ENCODE measurements at places on chromosomes 16 and 17. TPM values are rescaled to one million over a fixed set of nuclear protein-coding genes. Genes with fewer than 3 reads are reported as not detected.

RUNDC3A gene
- 1.6 TPM for polyA plus RNA-seq

YBX2 gene
- 5.3 TPM for polyA plus RNA-seq

SMIM36 gene
- not detected for polyA plus RNA-seq

TBC1D3E gene
- polyA plus RNA-seq: not detected

SOX8 gene
- 1.5 TPM for polyA plus RNA-seq

TBC1D3C gene
- polyA plus RNA-seq: not detected

CDRT15 gene
- polyA plus RNA-seq: not detected

SLC6A4 gene
- 1.2 TPM for polyA plus RNA-seq

ARHGAP44 gene
- 6.7 TPM for polyA plus RNA-seq

SHBG gene
- 0.57 TPM for polyA plus RNA-seq

SLC25A10 gene
- 18.6 TPM for polyA plus RNA-seq

KRT20 gene
- 0.14 TPM for polyA plus RNA-seq

TMIGD1 gene
- polyA plus RNA-seq: not detected

ITGB4 gene
- polyA plus RNA-seq: 12.7 TPM

LYRM1 gene
- 54.8 TPM for polyA plus RNA-seq

KRTAP3-2 gene
- not detected for polyA plus RNA-seq

MMP15 gene
- 41.2 TPM for polyA plus RNA-seq

RFFL gene
- polyA plus RNA-seq: 5.7 TPM

CCL1 gene
- not detected for polyA plus RNA-seq

CD300LF gene
- 0.05 TPM for polyA plus RNA-seq

SLC47A1 gene
- polyA plus RNA-seq: 0.77 TPM

TUBB3 gene
- polyA plus RNA-seq: 2.1 TPM

CAMKK1 gene
- polyA plus RNA-seq: 4.5 TPM

ASGR1 gene
- polyA plus RNA-seq: 0.57 TPM

FOXF1 gene
- polyA plus RNA-seq: 0.84 TPM

CD300LG gene
- 20.8 TPM for polyA plus RNA-seq

SREBF1 gene
- 45.7 TPM for polyA plus RNA-seq

OSGIN1 gene
- polyA plus RNA-seq: 3.6 TPM

ALOX15 gene
- 0.05 TPM for polyA plus RNA-seq

CA7 gene
- polyA plus RNA-seq: not detected

AKAP1 gene
- 94.4 TPM for polyA plus RNA-seq

SLC22A31 gene
- 0.05 TPM for polyA plus RNA-seq

CBFA2T3 gene
- 7.3 TPM for polyA plus RNA-seq

ESRP2 gene
- polyA plus RNA-seq: 0.16 TPM

GPR179 gene
- 0.07 TPM for polyA plus RNA-seq

GPRC5C gene
- polyA plus RNA-seq: 26.5 TPM

KRT24 gene
- 0.16 TPM for polyA plus RNA-seq

CRHR1 gene
- not detected for polyA plus RNA-seq

Measured in right cardiac atrium (tissue), 5 donors.